CD8-positive, alpha-beta memory T cell (primary cell): ENCODE measurements at places on chromosomes 2 and 18.

- no peak for DNase-seq
Measured at GRCh38 chr2:240999873-241000541, 1.6 kb downstream of the SNED1 start.

DNA sequence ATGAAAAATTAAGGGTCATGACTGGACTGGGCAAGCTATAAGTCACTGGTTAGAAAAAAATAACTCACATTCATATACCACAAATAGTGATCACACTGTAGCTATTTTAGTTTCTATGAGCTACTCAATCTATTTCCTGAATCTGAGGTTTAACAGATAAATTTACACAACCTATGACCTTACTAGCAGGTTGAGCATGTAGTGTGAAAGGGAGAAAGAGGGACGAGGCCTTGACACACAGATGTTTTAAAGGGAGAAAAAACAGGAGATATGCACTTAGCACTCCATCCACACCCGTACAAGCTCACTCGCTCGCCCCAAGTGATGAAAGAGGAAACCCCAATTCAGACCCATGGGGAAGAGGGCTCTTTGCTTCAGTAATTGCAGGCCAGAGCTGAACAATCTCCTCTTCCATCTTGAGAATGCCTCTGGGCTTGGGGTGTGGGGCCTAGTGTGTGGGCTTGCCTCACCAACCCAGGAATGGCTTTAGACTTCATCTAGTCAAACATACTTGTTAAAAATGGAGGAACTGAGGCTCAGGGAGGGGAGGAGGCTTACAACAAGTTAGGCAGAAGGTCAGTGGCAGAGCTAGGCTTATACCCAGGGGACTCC lies 10.7 kb downstream of the CYRIA start:
- no peak for DNase-seq

GRCh38 chr18:49344096-49344495 lies 116.3 kb downstream of the DYM start:
- no peak for DNase-seq

DNA sequence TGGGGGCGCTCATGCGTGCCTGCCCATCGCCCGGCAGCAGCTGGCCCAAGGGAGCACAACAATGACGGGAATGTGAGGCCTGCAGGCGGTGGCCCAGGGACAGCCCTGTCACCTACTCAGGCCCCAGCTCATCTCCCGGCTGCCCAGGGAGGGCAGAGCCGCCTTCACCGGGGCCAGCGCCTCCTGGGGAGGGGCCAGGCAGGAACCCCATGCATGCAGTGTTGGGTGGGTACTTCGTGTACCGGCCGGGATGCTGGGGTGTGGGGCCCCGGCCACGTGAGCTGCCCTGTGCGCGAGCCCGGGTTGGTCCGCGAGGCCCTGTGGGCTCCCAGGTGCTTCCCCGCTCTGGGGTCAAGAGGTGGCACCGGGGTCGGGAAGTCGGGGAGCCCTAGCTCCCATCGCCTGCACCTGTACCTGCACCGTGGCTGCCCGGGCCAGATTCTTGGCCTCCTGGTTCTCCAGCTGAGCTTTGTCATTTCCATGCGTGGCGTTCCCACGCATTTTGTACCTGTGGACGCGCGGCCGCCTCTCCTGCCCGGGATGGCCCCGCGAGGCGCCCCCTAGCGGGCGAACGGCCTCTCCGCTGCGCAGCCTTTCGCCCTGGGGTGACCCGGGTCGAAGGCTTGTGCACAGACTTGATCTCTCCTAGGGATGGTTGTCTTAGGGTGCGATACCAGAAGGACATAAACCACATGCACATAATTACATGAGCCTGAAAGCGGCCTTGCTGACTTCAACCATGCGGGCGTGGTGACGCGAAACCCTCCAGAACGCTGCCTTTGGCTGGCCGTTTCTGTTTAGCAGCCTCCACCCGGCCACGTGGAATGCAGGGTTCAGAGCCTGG lies 950 bp downstream of the KLHL30 start:
- DNase-seq, result no peak

DNA sequence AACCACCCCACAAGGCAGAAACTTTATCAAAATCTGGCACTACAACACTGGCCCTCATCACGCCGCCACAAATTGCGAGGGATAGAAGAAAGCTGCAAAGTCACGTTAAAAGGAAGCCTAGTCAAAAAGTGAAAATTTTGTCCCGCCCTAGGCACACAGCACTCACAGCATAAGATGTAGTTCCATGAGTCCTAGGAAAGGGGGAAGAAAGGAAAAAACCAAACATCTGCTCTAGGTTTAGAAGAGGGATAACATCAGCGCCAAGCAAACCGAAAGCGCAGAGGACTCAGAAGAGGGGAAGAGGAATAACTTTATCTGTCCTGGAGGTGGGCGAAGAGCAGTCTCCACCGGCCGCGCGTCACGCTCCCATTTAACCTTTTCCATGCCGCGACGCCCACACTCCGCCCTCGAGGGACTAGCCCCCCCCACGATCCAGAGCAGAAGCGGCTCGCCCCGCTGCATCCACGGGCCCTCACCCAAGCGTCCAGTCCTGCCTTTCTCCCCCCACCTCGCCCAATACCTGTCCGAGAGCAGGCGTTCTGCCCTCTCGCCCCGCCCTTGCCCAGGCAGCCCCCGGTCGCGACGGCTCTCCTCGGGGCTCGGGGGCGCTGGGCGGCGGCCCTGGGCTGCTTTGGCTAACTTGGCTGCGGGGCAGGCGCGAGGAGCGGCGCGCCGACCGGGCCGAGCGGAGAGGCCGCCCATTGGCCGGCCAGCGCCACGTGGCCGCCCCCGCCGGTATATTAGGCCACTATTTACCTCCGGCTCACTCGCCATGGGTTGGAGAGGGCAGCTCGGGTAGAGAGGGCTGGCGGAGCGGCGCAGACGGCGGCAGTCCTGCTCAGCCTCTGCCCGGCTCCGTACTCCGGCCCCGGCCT lies at the start of gene HOXD1:
HOXD1 (plus strand) TSS at position 770 of the 875 bp plus-strand sequence. CDS start 134 bp downstream, outside the sequence.
- DNase-seq, result no peak

DNA sequence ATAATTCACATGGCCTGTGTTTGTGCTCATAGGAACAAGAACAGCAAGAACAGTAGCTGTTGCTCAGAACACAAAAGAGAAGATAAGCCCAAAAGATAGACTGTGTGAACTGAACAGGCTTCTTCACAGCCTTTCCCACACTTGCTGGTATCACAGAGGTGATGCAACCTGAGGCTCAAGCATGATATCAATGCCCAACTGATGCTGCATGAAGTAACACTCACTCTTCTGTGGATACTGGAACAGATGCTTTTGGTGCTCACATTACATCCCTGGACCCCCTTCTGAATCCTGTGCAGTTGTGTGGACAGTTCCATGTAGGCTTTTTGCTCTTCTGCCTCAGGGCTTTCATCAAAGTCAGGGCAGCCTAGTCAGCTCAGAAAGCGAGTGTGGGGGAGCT lies 88.4 kb upstream of the RND3 start:
- no peak for DNase-seq

GRCh38 chr18:69758458-69758857 lies 189.2 kb downstream of the CD226 start:
- DNase-seq, result no peak

DNA sequence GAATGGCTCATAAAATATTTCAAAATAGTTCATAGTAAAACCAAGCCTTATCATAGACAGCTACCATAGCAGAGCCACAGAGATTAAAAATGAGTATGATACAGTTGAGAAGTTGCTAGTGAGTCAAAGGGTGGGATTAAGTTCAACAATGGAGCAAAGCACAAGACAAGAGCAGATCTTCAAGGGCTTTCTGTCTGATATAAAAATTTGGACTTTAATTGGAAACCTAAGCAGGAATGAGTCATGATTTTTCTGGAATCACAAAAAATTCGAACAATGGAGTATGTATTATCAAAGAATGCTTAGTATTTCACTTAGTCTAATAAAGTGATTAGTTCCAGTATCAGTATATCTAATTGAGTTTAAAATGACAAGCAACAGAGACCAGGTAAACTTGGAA lies 487.3 kb upstream of the NETO1 start:
- no peak for DNase-seq

GRCh38 chr2:33209976-33210375 lies 263.2 kb downstream of the LTBP1 start:
- no peak for DNase-seq
